ENCODE measurements at places on chromosomes 6 and 20.

DNA sequence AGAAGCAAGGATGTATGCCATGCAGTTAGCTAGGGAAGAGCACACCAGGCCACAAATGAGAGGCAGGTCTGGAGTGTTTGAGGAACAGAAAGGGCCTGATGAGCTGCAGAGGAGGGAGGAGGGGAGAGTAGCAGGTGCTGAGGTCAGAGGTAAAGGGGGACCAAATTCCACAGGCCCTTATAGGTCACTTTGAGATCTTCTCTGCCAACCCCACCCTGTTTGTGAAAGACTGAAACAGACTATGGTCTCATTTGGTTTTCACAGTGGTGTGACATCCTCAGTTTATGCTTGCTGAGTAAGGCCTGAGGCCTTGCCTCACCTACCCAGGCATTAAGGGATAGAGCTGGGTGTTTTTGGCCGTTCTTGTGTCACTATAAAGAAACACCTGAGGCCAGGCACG is 187.7 kb upstream of the MYLIP start:
- no peak overlapping the region for H3K4me3 ChIP-seq
- DNase-seq, result no peak
- H3K27me3 ChIP-seq, result no peaks in the 10 kb centered on the region
- H3K36me3 ChIP-seq, result no peaks in the 10 kb centered on the region
- no peak overlapping the region for H3K27ac ChIP-seq

GRCh38 chr20:63826753-63827152 is 4.3 kb downstream of the ZBTB46 start:
- H3K27me3 ChIP-seq, result no peaks in the 10 kb centered on the region
- peaks cover 72% of the 10 kb centered on the region for H3K4me1 ChIP-seq
- no peak overlapping the region for H3K4me3 ChIP-seq

- H3K27me3 ChIP-seq, result no peaks in the 10 kb centered on the region
- H3K36me3 ChIP-seq, result no peaks in the 10 kb centered on the region
- no peaks in the 10 kb centered on the region for H3K4me1 ChIP-seq
- no peak for DNase-seq
Measured at GRCh38 chr6:38552121-38552520, 87.6 kb downstream of the BTBD9 start.

DNA sequence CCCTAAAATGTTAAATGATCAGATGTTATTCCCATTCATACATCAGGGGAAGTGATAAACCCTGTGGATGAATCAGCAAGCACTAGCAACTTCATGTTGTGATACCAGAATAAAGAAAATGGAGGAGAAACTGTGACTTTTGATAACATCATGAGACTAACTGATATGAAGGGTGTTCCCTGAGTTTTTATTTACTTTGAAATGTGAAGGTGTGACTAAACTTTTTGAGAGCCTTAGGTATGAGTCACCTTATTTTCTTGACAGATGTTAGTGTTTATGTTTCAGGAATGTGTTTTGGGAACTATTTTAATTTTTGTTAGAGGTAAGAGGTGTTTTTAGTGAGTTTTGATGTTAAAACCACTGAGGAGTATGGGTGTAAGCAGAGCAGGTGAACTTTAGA is 4.4 kb downstream of the PARD6B start:
- H3K27ac ChIP-seq, result no peak overlapping the region
- no peak for DNase-seq
- H3K4me3 ChIP-seq, result no peak overlapping the region
- peaks cover 16% of the 10 kb centered on the region for H3K27me3 ChIP-seq
- H3K36me3 ChIP-seq, result no peaks in the 10 kb centered on the region
- H3K4me1 ChIP-seq, result peaks cover 12% of the 10 kb centered on the region

DNA sequence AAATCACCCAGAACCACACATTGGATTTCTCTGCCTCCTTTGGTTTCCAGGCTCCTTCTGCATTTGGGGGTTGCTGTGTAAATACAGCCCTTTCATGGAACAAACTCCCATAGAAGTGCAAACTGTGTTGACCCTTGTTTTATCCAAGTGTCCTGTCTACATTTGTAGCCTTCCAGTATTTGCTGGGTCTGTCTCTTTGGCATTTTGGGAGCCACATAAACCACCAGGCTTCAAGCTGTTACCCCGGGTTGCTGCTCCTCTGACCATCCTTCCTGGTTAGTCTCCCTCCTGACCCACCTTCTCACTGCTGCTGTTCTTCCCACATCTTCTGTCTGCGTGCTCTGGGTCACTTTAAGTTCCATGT is 7.6 kb upstream of the MTHFD1L start:
- H3K27me3 ChIP-seq, result no peaks in the 10 kb centered on the region
- H3K36me3 ChIP-seq, result no peaks in the 10 kb centered on the region
- no peak for DNase-seq
- H3K4me3 ChIP-seq, result no peak overlapping the region

DNA sequence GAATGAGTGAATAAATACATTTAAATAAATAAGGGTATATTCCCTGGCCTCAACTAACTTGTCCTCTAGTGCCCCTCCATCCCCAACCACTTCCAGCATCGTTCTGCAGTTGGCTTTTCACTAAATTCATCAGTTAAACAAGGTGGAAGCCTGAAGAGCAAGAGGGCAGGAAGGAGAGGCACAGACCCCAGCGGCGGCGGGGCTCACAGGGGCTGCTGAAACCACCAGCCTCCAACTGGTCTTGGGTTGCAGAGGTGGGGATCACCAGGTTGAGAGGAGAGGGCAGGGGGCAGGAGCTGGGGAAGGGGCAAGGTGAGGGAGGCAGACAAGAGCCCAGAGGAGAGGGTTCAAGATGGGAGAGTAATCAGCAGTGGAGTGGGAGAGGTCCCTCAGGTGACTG is 27.1 kb downstream of the KCNK5 start:
- DNase-seq, result no peak
- H3K27ac ChIP-seq, result no peak overlapping the region
- H3K36me3 ChIP-seq, result no peaks in the 10 kb centered on the region

DNA sequence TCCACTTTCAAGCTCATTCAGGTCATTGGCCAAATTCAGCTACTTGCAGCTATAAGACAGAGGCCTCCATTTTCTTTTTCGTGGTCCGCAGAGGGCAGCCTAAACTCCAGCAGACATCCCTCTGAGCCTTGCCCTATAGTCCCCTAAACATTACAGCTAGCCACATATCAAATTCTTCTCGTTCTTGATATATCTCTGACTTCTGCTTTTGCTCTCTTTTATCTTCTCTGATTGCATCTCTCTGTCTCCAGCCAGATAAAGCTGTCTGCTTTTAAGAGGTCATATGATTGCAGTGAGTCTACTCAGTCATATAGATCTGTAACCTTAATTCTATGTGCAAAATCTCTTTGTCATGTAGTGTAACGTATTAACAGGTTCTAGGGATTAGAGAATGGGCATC is 358.4 kb upstream of the RGS17 start:
- no peak overlapping the region for H3K27ac ChIP-seq
- H3K36me3 ChIP-seq, result no peaks in the 10 kb centered on the region
- no peaks in the 10 kb centered on the region for H3K27me3 ChIP-seq
- no peak for DNase-seq

DNA sequence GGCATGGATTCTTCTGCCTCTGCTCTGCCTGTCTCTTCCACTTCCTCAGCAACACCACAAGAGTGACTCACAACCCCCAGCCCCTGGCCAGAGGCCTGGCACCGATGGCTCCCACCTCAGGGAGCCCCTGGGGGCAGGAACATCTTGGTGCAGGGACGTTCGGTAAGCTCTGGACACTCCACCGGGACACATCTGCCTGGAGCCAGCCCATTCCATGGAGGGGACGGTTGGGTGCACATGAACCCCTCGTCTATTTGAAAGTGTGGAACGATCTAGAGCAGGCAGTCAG is 246.5 kb downstream of the ERMARD start:
- peaks cover under 1% of the 10 kb centered on the region for H3K4me1 ChIP-seq
- no peak overlapping the region for H3K4me3 ChIP-seq
- H3K27ac ChIP-seq, result no peak overlapping the region

GRCh38 chr20:45036044-45036755 is 64.7 kb downstream of the KCNS1 start:
- peaks cover 11% of the 10 kb centered on the region for H3K36me3 ChIP-seq
- H3K27me3 ChIP-seq, result no peaks in the 10 kb centered on the region
- no peak overlapping the region for H3K4me3 ChIP-seq
- no peak for DNase-seq

GRCh38 chr6:11845664-11846577 is 67.3 kb upstream of the ADTRP start:
- H3K4me1 ChIP-seq, result no peaks in the 10 kb centered on the region
- no peaks in the 10 kb centered on the region for H3K36me3 ChIP-seq
- H3K4me3 ChIP-seq, result no peak overlapping the region
- DNase-seq, result no peak
- H3K27me3 ChIP-seq, result no peaks in the 10 kb centered on the region
- H3K27ac ChIP-seq, result no peak overlapping the region

DNA sequence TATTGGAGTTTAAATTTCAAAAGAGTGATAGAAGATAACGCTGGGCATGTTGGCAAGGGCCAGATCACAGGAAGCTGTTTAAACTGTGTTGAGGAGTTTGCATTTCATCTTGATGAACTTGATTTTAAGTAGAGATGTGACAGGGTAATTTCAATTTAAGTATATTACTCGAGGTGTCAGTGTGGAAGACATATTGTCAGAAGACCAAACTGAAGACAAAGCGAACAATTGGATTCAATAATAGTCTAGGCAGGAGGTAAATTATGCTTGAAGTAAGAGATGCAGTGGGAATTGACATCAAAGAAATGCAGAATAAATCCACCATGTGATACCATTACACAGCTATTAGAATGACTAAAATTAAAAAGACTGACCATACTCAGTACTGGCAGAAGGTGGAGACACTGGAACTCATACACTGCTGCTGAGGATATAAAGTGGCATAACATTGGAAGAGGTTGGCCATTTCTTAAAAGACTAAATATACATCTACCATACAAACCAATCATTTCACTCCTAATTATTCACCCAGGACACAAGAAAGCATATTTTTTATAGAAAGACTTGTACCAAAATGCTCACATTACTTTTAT is 240.8 kb downstream of the ARHGAP18 start:
- no peaks in the 10 kb centered on the region for H3K4me1 ChIP-seq
- no peak for DNase-seq
- peaks cover 25% of the 10 kb centered on the region for H3K36me3 ChIP-seq
- no peaks in the 10 kb centered on the region for H3K27me3 ChIP-seq

DNA sequence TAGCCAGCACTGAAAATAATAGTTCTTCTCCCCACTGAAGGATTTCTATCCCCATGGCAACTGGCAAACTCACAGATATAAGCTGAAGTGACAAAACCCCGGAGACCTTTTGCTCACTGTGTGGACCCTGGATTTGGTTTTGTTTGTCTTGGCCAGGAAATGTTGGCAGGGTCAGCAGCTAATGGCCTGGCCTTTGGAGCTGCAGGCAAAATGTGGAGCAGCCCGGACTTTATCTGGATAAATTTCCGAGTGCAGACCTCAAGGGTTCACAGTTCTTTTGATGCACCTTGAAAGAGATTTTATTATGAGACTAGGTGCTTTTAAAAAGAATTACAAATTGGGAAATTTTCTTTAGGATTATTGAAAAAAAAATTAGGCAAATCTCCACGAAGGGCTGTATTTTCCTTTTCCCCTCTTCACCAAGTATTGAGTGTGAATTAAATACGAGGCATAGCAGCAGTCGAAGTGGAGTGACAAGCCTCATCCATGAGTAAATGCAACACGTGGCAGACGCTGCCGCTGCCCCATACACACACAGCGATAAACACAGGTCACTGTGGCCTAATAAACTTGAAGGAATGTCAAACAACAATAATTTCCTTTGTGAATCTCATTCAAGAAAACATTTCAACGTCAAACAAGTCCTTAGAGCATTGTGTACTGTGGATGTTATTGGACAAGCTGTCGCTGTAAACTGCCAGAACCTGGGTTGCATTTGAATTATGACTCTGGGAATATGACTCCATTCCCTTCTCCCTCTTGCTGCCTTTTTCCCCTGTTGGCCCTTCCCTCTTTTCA is 35.1 kb upstream of the CCN6 start:
- peaks cover 62% of the 10 kb centered on the region for H3K4me1 ChIP-seq
- no peaks in the 10 kb centered on the region for H3K27me3 ChIP-seq
- DNase-seq, result peak; percentile 41
- H3K4me3 ChIP-seq, result no peak overlapping the region
- no peak overlapping the region for H3K27ac ChIP-seq

GRCh38 chr20:36917943-36918342 is 33.6 kb downstream of the SAMHD1 start:
- no peaks in the 10 kb centered on the region for H3K27me3 ChIP-seq
- no peaks in the 10 kb centered on the region for H3K4me1 ChIP-seq
- peaks cover 77% of the 10 kb centered on the region for H3K36me3 ChIP-seq
- no peak overlapping the region for H3K27ac ChIP-seq

GRCh38 chr6:32566957-32567356 is 22.7 kb downstream of the HLA-DRB1 start:
- H3K4me1 ChIP-seq, result no peaks in the 10 kb centered on the region
- no peak overlapping the region for H3K4me3 ChIP-seq
- H3K27ac ChIP-seq, result no peak overlapping the region
- H3K36me3 ChIP-seq, result no peaks in the 10 kb centered on the region
- no peak for DNase-seq

GRCh38 chr6:7725412-7725811 is 487 bp upstream of the BMP6 start:
- peaks cover 50% of the 10 kb centered on the region for H3K27me3 ChIP-seq
- no peak overlapping the region for H3K27ac ChIP-seq
- no peaks in the 10 kb centered on the region for H3K36me3 ChIP-seq

DNA sequence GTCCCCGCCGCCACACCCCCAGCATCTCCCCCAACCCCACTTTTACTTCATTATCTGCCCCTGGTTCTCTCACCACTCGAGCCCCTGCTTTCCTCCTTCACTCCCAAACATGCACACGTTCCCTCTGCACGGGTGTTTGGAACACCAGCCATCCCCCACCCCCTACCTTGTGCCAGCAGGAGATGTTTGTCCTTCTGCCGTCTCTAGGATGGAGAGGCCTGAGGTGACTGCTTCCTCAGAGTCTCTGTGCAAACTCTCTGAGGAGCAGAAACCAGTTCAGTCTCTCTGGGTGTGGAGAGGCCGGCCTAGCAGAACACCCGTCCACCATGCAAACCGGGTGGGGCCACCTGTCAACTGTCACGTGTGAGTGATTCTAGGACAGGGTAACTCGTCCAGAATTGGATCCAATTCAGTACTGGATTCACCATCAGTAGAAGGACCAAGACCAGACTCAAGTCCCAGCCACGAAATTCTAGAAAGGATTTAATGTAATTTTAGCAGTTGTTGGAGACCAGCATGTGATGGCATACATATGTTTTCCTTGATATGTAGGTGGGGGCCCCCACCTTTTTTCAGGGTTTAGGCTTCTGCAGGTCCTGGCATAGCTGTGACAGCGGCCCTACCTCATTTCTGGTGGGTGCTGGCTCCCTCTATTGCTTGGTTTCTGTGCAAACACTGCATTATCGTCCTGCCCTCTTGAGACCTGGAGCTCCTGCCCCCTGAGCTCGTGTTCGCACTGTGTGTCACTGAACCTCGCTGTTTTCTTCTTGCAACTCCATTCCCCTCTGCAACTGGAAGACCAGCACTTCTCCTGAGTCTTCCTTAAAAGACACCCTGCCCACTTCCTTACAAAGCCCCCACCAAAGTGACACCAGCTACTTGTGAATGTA is at the start of gene RAET1E:
Gene RAET1E, minus strand, starts transcription at position 259 of the 890 bp plus-strand sequence. CDS start 7,212 bp downstream, outside the sequence.
- H3K4me1 ChIP-seq, result peaks cover 21% of the 10 kb centered on the region
- H3K36me3 ChIP-seq, result no peaks in the 10 kb centered on the region
- H3K4me3 ChIP-seq, result peak within 1 kb of the TSS; percentile 30

- no peak overlapping the region for H3K4me3 ChIP-seq
- H3K27me3 ChIP-seq, result no peaks in the 10 kb centered on the region
- H3K27ac ChIP-seq, result no peak overlapping the region
- H3K36me3 ChIP-seq, result no peaks in the 10 kb centered on the region
Measured at GRCh38 chr6:5869261-5869660, 137.5 kb downstream of the NRN1 start.

- H3K27me3 ChIP-seq, result no peaks in the 10 kb centered on the region
- H3K4me3 ChIP-seq, result no peak overlapping the region
- DNase-seq, result no peak
- H3K4me1 ChIP-seq, result no peaks in the 10 kb centered on the region
- no peaks in the 10 kb centered on the region for H3K36me3 ChIP-seq
- no peak overlapping the region for H3K27ac ChIP-seq
Measured at GRCh38 chr20:22946596-22946995, 88.5 kb upstream of the SSTR4 start.

All from heart right ventricle (tissue), 16 donors.